ENCODE measurements at places on chromosomes 1 and 21.

- no peaks in the 10 kb centered on the region for H3K27me3 ChIP-seq
- no peaks in the 10 kb centered on the region for H3K4me1 ChIP-seq
- peak overlapping the region; percentile 26 for H3K27ac ChIP-seq
- H3K4me3 ChIP-seq, result no peak overlapping the region
- DNase-seq, result no peak
These were observed 124.2 kb downstream of the MACF1 start for GRCh38 chr1:39328586-39329121.

- no peak for DNase-seq
- H3K4me1 ChIP-seq, result no peaks in the 10 kb centered on the region
- H3K27ac ChIP-seq, result no peak overlapping the region
- no peaks in the 10 kb centered on the region for H3K27me3 ChIP-seq
These were observed 90.4 kb upstream of the AJAP1 start for GRCh38 chr1:4564051-4564450.

DNA sequence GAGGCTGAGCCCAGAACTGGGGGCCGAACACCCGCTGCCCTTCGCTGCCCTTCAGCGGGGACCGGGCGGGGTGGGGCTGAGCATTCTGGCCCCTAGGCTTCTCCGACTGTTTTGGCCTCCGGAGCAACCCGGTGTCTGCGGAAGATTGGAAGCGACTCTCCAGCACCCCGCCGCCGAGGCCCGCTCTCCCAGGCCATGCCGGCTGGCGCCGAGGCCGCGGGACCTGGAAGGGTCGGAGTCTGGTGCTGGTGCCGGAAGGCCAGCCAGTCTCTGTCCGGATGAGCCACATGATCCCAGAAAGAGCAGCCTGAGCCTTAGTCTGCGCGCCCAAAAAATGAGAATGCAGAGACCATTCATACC lies 272.0 kb downstream of the FOXD2 start:
- no peak overlapping the region for H3K27ac ChIP-seq
- H3K36me3 ChIP-seq, result no peaks in the 10 kb centered on the region
- peak overlapping the region; percentile 22 for H3K4me3 ChIP-seq
- H3K4me1 ChIP-seq, result peaks cover 4% of the 10 kb centered on the region
- DNase-seq, result no peak
- H3K27me3 ChIP-seq, result peaks cover 48% of the 10 kb centered on the region

DNA sequence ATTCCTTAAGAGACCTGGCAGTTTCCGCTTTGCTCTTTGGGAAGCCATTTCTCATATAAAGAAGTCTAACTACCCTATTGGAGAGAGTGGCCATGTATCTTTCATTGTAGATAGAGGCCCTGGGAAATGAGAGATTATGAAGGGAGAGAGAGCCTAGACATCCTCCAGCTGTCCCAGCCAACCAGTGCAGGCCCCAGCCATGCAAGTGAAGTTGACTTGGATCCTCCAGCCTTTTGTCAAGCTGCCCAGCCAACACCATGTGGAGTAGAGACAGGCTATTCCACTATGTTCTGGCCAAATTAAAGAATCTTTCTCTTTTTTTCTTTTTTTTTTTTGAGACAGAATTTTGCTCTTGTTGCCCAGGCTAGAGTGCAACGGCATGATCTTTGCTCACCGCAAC lies 7.1 kb upstream of the ANP32E start:
- H3K4me3 ChIP-seq, result no peak overlapping the region
- peaks cover 3% of the 10 kb centered on the region for H3K27me3 ChIP-seq
- DNase-seq, result no peak

GRCh38 chr1:169550294-169550693 lies 36.0 kb downstream of the F5 start:
- H3K4me1 ChIP-seq, result no peaks in the 10 kb centered on the region
- H3K36me3 ChIP-seq, result no peaks in the 10 kb centered on the region
- no peak overlapping the region for H3K27ac ChIP-seq
- H3K27me3 ChIP-seq, result no peaks in the 10 kb centered on the region
- DNase-seq, result peak; percentile 42

DNA sequence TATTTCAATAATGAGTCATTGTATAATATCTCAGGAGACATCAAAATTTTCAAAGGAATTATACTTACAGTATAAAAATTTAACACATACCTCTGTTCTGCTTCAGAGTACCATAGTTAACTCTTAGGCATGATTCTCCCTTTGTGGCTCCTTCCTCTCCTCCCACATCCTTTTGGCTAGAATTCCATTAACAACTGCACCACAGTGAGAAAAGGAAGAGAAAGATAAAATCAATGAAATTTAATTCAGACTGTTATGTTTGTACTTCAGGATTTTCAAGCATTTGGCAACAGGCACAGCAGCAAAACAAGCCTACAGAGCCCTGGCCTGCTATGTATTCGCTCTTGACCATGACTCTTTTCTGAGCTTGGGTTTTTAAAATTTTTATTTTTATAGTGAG lies 57.2 kb upstream of the SGIP1 start:
- H3K4me3 ChIP-seq, result no peak overlapping the region
- no peak for DNase-seq
- no peaks in the 10 kb centered on the region for H3K36me3 ChIP-seq
- H3K27ac ChIP-seq, result no peak overlapping the region
- H3K4me1 ChIP-seq, result no peaks in the 10 kb centered on the region

- H3K4me3 ChIP-seq, result no peak overlapping the region
- no peaks in the 10 kb centered on the region for H3K4me1 ChIP-seq
- H3K27ac ChIP-seq, result no peak overlapping the region
- DNase-seq, result peak; percentile 48
- peaks cover 29% of the 10 kb centered on the region for H3K36me3 ChIP-seq
These were observed 44.8 kb downstream of the URB1 start for GRCh38 chr21:32347977-32348376.

DNA sequence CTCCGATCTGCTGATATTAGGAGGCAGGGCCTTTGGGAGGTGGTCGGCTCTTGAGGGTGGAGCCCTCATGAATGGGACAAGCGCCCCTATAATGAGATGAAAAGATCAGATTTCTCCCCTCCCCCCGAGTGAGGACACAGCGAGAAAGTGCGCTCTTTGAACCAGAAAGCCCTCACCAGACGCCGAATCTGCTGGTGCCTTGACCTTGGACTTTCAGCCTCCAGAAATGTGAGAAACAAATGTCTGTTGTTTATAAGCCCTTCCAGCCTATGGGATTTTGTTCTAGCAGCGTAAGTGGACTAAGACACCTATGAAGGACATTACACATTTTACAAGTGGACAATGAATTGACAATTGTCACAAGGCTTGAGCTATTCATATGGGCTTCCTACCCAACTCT lies 80.2 kb downstream of the RIPK4 start:
- no peak overlapping the region for H3K4me3 ChIP-seq
- H3K27me3 ChIP-seq, result peaks cover 2% of the 10 kb centered on the region
- no peak overlapping the region for H3K27ac ChIP-seq
- no peaks in the 10 kb centered on the region for H3K36me3 ChIP-seq
- no peaks in the 10 kb centered on the region for H3K4me1 ChIP-seq

DNA sequence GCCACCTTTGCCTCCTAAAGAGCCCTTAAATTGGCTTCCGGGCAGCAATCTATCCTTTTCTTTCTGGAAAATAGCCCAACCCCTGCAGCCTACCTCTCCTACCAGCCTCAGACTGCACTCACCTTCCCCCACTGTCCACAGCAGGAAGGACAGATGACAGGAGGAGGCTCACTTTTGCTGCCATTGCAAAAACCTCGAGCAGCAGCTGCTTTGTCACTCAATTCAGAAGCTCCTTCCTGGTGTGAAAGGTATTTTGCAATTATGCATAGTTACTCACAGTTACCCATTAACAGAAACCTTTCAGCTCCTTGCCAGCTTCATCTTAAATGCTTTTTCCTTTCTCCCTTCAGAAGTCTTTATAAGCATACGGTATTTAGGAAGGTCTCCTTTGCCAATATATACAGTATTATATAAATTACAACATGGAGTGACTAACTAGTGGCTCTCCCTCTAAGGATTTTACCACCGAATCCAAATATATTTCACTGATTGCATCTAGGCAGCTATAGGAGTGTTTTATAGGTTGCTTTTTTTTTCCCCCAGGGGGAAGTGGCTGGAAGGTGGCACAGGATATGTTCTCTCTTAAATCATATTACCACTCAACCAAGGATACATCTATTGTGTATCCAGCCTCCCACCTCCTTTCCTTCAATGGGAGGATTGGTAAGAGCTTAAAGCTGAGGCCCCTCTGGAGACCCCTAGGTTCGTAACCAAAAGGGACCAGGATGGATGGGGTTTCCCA lies 142.1 kb upstream of the IPO9 start:
- H3K4me3 ChIP-seq, result no peak overlapping the region
- peak; percentile 84 for DNase-seq

DNA sequence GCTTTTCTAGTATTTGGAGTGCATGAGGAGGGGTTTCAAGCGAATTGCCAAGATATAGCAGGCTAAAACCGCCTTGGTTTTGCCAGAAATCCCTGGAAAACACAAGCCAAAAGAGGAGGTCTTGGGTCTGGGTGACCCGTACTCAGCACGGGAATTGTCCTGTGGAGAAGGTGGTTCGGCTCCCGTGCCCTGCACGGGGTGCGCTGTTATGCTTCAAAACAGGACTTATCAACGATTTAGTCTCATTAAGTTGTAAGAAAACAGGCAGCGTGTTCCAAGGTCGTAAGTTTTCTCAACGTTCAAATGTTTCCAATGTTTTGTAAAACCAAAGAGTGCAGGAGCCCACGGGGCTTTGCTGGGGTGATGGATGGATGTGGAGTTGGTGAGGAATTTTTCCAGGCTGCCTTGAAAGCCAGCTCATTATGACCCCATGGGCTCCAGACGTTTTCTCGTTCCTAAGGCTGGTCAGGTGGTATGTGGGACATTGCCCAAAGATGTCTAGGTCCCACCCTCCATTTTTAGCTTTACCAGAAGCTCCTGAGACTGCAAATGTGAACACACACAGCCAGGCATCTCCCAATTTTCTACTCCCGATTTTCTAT lies 75.4 kb upstream of the CLDN14 start:
- H3K27ac ChIP-seq, result no peak overlapping the region
- H3K4me1 ChIP-seq, result no peaks in the 10 kb centered on the region
- H3K27me3 ChIP-seq, result peaks cover 2% of the 10 kb centered on the region
- DNase-seq, result no peak

- H3K27ac ChIP-seq, result no peak overlapping the region
- no peaks in the 10 kb centered on the region for H3K36me3 ChIP-seq
- no peaks in the 10 kb centered on the region for H3K4me1 ChIP-seq
- DNase-seq, result peak; percentile 14
These were observed 63.6 kb upstream of the DENND1B start for GRCh38 chr1:197838836-197839235.

DNA sequence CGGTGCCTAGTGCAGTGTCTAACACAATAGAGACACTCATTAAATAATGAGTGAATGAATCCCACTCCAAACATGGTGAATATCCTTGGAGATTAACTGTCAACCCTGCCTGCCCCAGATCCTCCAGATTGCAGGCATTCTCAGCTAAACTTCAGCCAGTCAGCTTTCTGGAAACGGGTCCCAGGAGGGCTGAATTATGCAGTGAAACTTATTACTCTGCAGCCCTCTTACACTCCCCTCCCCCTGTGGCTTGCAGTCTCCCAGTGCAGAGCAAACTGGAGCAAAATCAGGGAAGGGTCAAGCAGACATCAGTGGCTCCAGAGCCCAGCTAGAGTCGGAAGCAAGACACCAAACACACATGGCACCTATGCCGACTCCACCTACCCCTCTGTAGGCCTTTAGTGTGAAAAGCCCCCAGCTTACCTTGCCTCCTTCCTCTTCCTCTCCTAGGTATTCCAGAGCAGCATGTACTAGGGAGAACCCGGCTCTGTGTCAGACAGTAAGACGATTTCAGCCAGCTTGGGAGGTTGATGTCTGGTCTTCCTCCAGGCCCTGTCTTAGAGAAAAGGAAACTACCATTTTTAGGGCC lies 6.5 kb upstream of the RGS16 start:
- H3K27me3 ChIP-seq, result peaks cover 50% of the 10 kb centered on the region
- H3K27ac ChIP-seq, result no peak overlapping the region
- H3K4me1 ChIP-seq, result peaks cover 10% of the 10 kb centered on the region
- H3K36me3 ChIP-seq, result no peaks in the 10 kb centered on the region
- DNase-seq, result no peak

GRCh38 chr1:225480825-225481434 lies 53.1 kb upstream of the LBR start:
- no peaks in the 10 kb centered on the region for H3K36me3 ChIP-seq
- H3K27ac ChIP-seq, result peak overlapping the region; percentile 26
- H3K27me3 ChIP-seq, result no peaks in the 10 kb centered on the region
- DNase-seq, result peak; percentile 81

DNA sequence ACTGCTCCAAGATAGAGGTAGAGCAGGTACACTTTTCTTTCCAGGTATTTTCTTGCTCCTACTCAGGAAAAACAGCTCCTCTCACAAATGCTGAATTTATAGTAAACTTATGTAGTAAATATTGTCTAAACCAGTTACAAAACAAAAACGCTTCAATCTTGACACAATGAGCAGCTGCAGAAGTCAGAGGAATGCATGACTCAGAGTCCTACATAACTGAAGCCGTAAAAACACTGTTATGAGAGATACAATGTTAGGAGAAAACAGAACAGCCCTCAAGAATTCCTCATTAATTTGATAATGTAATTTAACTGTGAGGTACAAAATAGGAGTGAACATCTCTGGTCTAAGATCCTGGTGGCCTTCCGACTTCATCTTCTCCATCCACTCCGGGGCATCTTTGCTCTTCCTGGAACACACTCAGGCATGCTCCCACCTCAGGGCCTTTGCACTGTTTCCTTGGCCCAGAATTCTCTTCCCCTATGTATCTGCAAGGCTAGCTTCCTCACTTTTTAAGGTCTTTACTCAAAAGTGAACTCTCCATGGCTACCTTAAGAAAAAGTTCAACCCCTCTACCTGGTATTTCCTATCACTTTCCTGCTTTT lies 138.5 kb downstream of the SLC45A1 start:
- H3K36me3 ChIP-seq, result peaks cover 16% of the 10 kb centered on the region
- H3K4me1 ChIP-seq, result no peaks in the 10 kb centered on the region

DNA sequence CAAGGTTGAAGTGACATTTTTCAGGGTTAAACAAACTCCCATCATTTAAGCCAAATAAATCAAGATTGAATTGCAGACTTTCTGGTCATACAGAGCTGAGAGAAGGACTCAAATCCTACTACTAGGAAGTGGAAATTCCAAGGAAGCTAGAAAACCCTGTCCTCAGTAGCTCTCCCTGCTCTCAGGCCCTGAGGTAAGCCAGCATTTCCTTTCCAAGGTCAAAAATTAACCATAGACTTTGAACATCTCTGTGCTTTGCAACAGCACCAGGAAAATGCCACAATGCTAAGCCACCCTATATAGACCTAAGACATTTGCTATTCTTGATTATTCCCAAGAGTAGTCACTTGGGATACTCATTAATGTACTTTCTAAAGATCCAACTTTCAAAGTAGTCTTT lies 45.1 kb downstream of the LUZP1 start:
- peak; percentile 78 for DNase-seq
- H3K27ac ChIP-seq, result peak overlapping the region; percentile 2
- H3K4me1 ChIP-seq, result peaks cover 3% of the 10 kb centered on the region

GRCh38 chr1:182126272-182126800 lies 64.8 kb upstream of the ZNF648 start:
- H3K27me3 ChIP-seq, result no peaks in the 10 kb centered on the region
- no peak overlapping the region for H3K4me3 ChIP-seq
- no peaks in the 10 kb centered on the region for H3K36me3 ChIP-seq
- no peak overlapping the region for H3K27ac ChIP-seq

GRCh38 chr21:38290809-38291208 lies 34.0 kb downstream of the KCNJ15 start:
- no peaks in the 10 kb centered on the region for H3K4me1 ChIP-seq
- no peaks in the 10 kb centered on the region for H3K36me3 ChIP-seq
- no peaks in the 10 kb centered on the region for H3K27me3 ChIP-seq
- H3K27ac ChIP-seq, result no peak overlapping the region
